ENCODE measurements at places on chromosomes 6 and 20.

GRCh38 chr6:169963581-169964297, 212.3 kb downstream of the ERMARD start:
- DNase-seq: no peak

DNA sequence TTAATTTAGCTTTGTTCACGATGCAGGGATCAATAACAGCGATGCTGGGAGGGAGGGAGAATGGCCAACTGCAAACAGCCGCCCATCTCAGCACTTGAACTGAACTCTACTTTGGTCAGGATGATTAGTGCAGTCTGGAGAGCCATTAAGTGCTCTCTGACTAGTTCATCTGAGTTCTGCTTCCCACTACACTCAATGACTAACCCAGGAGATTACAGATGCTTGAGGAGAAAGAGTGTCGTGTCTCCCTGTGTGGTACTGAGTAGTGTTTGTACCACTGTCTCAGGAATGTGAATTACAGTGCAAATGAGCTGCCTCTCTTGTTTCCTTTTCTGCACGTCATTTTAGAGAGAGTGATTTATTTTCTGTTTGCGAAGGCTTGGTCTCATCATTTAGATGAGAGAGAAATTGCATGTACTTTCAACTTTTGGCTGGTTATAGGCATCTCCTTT, 23.5 kb downstream of the CARMIL1 start:
- DNase-seq: peak; percentile 78

GRCh38 chr6:45424451-45424861, 46.7 kb upstream of the SUPT3H start:
- no peak for DNase-seq

DNA sequence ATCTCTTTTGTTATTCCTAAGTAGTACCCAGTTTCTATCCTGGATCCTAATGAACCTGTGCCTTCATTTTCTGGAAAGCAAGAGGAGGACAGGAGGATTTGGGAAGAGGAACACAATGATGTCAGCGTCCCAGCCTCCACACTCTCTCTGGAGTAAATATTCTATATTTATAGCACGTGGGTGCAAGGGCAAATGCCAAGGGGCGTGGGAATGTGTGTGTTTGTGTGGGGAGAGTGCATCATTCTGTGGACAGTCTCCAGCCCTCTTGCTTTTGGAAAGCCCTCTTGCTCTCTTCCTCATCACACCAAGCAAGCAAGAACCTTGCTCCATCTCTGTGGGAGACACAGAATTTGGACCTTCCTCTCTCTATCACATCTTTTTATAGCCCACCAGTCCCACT, 103.2 kb upstream of the EMILIN3 start:
- no peak for DNase-seq

- DNase-seq: no peak
Measured at GRCh38 chr6:47453372-47453936, 24.1 kb upstream of the CD2AP start.

- DNase-seq: no peak
Measured at GRCh38 chr20:21019814-21020658, 86.1 kb downstream of the LINC00237 start.

All from NCI-H146 (cell line).